Activated CD4-positive, alpha-beta T cell treated with anti-CD3 and anti-CD28 coated beads, Interleukin-2, amount 50 U/mL, for 4 hours (primary cell): ENCODE measurements at places on chromosomes 3 and 15.

- DNase-seq = no peak
Observed at GRCh38 chr3:143731320-143731719, 116.9 kb downstream of the SLC9A9 start.

GRCh38 chr15:63146684-63147083 lies 10.6 kb downstream of the RPS27L start:
- no peak for DNase-seq

GRCh38 chr3:37768107-37768809 lies 93.4 kb upstream of the CTDSPL start:
- no peak for DNase-seq

DNA sequence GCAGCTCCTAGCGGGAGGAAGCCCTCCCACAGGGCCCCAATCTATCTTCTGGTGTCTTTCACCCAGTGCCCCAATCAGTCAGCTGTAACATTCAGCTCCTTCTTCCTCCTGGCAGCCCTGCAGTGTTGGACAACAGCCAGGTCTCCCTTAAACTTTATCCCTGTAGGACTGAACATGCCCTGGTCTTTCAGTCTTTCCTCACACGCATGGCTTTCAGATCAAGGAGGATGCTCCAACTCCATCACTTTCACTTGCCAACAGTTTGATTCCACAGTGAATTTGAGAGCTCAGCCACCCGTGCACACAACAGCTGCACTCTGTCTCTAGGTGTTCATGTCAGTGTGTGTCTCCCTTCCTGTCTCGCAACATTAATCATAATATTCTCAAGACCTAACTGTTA lies 28.5 kb upstream of the LRRC34 start:
- no peak for DNase-seq

- DNase-seq = no peak
Observed at GRCh38 chr15:68790242-68790575, 30.5 kb downstream of the ANP32A start.

- no peak for DNase-seq
Observed at GRCh38 chr3:88033079-88033478, 25.7 kb downstream of the CGGBP1 start.

- peak; percentile 57 for DNase-seq
Observed at GRCh38 chr15:66702035-66702786, at the start of gene SMAD6. Gene SMAD6 (plus strand): TSS chr15:66702236. CDS start chr15:66703259, 1,023 bp downstream.

- DNase-seq = no peak
Observed at GRCh38 chr15:25469377-25469776, 30.6 kb upstream of the UBE3A start.

- DNase-seq = no peak
Observed at GRCh38 chr15:62549345-62549970, 384.4 kb upstream of the C2CD4B start.

GRCh38 chr3:60746043-60746638 lies 505.1 kb downstream of the FHIT start:
- no peak for DNase-seq

GRCh38 chr3:48294611-48295263 lies 38.7 kb downstream of the SPINK8 start:
- DNase-seq = no peak

DNA sequence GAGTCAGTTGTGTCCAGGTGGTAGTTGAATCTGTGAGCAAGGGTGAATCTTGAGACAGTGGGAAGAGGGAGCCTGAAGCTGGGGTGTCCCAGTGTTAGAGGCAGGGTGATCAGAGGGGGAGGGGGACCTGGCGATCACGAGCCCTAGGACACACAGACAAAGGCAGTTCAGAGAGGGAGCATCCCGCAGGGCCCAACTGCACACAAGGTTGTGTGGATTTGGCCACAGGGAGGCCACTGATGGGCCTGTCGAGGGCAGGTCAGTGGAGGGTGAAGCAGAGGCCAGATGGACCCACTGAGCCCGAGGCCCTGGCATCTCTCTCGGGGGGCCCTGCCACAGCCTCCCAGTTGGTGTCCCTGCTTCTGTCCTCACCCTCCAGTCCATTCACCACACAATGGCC lies 48.6 kb upstream of the SMAD6 start:
- DNase-seq = no peak

DNA sequence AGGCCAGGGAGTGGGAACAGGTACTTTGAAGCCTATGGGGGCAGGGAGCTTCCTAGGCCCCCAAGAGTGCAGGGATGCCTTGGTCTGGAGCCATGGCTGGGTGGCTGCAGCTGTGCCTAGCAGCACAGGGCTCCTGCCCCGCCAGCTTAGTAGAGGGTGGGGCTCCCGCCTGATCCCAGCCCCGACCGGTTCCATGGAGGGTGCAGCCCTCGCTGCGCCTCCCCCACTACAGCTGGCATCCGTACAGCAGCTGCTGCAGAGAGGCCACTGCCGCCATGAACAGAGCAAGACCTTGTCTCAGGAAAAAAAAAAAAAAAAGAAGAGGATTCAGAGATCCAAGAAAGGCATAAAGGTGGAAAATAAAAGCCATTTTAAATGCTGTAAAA lies 277.2 kb downstream of the UBE2E2 start:
- DNase-seq = no peak

GRCh38 chr15:76181705-76182107 lies 121.9 kb downstream of the TMEM266 start:
- peak; percentile 4 for DNase-seq

DNA sequence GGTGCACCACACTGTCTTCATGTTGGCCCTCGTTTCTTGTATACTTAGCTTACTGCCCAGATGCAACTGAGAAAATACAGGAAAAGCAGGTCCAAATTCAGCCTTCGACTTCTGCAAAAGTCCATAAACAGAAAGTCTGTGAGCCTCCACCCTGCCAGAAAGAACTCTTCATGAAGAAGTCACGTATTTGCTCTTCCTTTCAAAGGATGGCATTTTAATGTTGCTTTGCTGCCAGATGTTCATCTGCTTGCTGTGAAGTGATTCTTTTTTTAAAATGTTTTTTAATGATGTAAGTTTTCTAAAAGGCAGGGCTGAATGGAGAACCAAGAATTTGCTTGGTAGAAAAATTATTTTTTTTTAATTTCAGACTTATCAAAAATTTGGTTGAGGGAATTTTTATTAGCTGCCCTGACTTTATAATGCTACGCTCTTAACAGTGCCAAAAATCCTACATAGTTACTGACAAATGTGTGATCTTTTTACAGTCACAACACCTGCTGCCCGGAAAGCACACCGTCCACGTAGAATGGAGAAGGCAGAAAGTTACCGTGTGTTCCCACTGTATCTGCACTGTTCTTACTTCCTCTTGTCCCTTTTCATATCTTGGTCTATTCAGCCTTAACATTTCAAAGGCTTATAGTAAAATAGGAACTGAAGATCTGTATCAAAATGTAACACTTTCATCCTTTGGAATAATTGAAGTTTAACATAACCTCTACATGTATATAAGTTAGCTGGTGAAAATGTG lies 136.3 kb downstream of the LRRC28 start:
- DNase-seq = no peak

GRCh38 chr3:84108442-84108971 lies 850.3 kb upstream of the CADM2 start:
- DNase-seq = no peak

DNA sequence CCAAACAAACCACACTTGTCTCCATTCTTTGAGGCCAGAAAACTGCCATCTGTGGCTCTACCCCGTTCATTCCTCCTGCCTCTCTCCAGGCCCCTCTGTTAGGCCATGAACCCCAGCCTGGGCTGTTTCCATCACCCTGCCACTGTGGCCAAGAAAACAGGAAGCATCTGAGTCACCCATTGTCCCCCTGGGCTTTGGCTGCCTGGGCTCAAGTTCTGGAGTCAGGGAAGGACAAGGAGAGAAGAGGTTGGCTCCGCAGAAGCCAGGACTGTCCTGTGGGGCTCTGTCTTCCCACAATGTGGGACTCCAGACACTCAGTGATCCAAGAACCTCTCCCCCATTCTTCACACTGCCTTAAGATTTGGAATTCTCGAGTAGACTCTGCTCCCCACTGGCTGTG lies 14.8 kb upstream of the LCTL start:
- no peak for DNase-seq

- DNase-seq = no peak
Observed at GRCh38 chr3:135216659-135217058, 421.6 kb downstream of the EPHB1 start.

GRCh38 chr3:121072133-121072532 lies 164.1 kb downstream of the STXBP5L start:
- DNase-seq = no peak
